Right lung (tissue), 10 donors: ENCODE measurements at places on chromosomes 2 and 18. TPM values are rescaled to one million over a fixed set of nuclear protein-coding genes. Genes with fewer than 3 reads are reported as not detected.

DNA sequence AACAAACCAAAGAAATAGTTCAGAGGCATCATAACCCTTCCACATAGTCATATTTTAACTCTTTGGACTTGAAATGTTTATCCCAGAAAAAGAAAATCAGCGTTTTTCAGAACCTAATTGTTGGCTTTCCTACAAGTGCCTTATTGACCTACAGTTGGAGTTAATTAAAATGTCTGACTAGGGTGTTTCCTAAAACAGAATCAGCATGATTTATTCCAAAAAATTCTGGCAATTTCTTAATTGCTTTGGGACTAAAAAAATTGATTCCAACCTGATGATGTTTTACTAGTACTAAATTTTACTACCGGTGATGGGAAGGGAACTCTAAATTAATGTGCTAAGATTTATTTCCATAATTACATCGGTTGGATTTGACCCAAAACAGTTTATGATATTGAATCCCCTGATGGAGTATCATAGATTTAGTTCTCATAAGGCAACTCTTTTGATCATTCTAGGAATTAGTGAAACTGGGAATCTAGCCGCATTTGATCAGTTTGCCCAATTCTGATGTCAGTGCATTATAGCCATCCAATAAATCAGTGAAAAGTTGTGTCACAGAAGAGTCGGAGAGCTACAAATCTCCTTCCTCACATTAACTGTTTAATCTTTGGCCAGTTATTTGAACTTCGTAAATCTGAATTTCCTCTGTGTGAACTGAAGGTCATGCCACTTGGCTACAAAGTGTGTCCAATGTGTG lies 134.3 kb upstream of the DSEL start:
- no peak for DNase-seq

- DNase-seq, result no peak
These were observed 61.3 kb downstream of the RELCH start for GRCh38 chr18:62248313-62248712.

DNA sequence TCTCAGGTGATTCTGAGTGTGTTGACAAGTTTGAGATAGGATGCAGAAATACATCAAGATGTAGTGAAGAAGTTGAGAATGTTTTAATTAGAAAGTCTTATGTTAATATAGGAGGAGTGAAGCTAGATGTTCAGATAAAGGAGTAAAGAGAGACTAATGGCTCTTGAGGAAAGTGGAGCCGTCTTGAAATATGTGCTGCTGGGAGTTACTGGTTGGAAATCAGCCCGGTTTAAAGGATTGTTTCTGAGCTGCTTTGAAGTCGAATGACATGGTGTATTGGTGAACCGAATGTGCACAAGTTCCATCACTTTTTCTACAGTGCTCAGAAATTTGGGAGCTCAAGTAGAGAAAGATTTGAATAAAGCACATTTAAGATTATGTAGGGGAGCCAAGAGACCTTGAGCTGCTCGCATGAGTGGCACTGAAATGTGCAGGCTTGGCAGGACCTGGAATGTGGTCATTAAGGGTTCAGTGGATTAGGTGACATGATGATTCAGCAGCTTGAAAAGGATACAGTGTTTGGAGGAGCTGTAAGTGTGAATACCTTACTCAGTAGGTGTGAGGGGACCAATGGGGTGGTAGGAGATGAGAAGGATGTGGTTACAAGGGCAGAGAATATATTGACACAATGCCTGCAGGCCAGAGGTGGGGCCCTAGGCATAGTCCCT lies 68.6 kb downstream of the CAB39 start:
- DNase-seq, result no peak

The CENPA gene
- polyA plus RNA-seq, result 9.8 TPM

The CHRNA1 gene
- polyA plus RNA-seq, result 0.46 TPM
